NCI-H2029 treated with DMSO at 0.1 percent for 48 hours (cell line): ENCODE measurements at places on chromosomes 16 and 17.

- DNase-seq, result no peak
Measured at GRCh38 chr16:72875291-72876031, 172.5 kb downstream of the ZFHX3 start.

DNA sequence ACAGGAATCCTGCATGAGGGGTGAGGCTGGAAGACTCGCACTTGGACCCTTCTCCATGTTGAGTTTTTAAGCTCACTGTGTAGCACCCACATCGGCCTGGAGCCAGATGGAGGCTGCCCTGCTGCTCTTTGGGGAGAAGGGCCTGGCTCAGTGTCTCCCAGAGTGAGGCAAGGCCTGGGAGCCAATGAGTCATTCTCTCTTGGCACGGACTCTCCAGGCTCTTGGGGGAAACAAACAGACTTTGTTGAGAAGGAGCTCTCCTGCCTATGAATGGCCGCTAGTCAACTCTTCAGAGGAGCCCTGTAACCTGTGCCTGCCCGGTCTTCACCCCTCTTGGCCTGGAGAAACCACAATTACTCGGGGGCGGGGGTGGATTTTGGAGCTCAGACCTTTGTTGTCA lies 50.8 kb upstream of the MAF start:
- no peak for DNase-seq

DNA sequence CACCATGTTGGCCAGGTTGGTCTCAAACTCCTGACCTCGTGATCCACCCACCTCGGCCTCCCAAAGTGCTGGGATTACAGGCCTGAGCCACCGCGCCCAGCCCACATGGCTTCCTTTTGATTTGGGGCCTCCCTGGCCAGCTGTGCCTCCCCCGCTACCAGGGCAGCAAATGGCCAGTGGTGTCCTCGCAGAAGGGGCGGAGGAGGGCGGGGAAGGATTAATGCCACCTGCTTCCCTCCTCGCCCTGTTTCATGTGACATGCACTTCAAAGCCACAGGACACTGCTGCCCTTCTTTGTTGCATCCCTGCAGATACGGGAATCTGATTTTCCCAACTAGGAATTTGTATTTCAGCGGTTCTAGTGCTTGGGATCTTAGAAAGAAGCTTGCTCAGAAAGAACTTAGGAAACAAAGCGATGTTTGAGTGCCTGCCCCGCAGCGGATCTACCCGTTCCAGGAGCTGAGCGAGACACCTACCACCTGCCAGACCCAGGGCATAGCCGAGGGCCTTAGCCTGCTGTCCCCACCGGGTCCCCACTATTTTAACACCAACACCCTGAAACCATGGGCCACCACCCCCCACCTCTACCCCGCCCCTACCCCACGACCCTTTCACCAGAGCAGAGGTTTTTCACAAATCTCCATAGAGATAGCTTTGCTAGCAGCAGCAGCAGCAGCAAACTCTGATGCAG lies 37.7 kb upstream of the CCDC182 start:
- DNase-seq, result no peak

GRCh38 chr17:67531291-67531690 lies 154.2 kb downstream of the PITPNC1 start:
- DNase-seq, result peak; percentile 70

DNA sequence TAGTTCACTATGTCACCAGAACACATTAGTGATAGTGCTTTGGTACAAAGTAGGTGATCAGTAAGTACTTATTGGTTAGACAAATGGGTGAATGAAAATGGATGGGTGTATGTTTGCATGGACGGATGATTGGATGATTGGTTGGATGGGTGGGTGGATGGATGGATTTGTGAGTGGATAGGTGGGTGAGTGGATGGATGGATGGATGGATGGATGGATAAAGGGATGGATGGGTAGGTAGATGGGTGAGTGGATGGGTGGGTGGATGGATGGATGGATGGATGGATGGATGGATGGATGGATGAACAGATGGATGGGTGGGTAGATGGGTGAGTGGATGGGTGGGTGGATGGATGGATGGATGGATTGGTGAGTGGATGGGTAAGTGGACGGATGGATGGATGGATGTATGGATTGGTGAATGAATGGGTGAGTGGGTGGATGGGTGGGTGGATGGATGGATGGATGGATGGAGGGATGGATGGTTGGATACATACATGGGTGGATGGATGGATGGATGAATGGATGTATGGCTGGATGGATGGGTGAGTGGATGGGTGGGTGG lies 225.3 kb upstream of the GSE1 start:
- no peak for DNase-seq

DNA sequence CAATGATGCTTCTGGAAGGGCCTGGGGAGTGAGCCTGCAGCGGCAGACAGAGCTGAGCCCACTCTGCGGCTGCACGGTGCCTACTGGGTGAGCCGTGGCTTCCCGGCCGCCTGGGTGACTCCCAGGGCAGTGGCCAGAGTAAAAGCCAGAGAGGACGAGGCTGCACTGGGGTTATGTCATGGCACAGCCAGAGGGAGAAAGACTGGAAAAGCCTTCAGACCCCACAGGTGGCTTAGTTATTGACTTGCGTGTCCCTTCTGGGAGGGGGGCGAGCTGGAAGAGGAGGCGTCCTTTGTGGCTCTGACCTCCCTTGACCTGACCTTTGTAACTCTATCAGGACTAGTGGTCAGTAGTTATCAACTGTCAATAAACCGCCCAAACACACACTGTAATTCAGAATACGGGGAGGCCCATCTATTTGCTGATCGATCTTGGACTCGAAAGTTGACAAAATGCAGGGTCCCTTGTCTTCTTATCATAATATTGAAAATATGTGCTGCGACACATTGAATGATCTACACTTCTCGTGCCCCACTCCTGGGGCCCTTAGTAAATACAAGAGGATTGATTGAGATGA lies 385.9 kb upstream of the ZFHX3 start:
- no peak for DNase-seq

GRCh38 chr17:17492085-17492484 lies 4.1 kb downstream of the RASD1 start:
- DNase-seq, result no peak

DNA sequence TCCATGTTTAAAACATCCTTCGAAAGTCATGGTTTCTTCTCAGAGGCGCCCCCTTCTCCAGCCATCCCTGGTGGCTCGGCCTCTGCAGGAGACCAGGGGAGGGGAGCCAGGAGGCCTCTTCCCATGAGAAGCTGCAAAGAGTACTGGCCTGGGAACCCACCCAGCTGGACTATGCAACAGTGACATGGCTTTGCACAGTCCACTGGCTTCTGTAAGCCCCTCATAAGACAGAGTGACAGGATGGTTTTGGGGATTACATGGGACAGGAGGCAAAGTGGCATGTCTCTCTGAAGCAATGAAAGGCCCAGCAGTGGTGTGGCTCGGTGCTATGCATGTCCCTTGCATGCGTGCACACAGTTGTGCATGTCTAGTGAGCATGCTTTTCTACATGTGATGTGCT lies 99.5 kb downstream of the C16orf78 start:
- DNase-seq, result no peak

GRCh38 chr16:68798398-68798797 lies 44.9 kb upstream of the TANGO6 start:
- DNase-seq, result no peak

- no peak for DNase-seq
Measured at GRCh38 chr16:47949714-47950113, 206.1 kb downstream of the ABCC12 start.

- no peak for DNase-seq
Measured at GRCh38 chr17:74749279-74750038, 1.0 kb downstream of the NHERF1 start.

DNA sequence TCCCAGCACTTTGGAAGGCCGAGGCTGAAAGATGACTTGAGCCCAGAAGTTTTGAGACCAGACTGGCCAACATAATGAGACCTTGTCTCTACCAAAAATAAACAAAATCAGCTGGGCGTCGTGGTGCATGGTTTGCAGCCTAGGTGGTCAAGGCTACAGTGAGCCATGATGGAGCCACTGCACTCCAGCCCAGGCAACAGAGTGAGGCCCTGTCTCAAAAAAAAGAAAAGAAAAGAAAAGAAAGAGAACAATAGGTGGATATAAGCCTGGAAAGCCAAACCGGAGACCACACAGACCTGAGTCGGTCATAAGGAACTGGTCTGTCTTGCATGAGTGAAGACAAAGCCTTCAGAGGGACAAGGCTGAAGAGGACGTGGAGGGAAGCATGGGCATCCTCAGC lies 14.4 kb downstream of the ATP6V0D1 start:
- DNase-seq, result no peak

DNA sequence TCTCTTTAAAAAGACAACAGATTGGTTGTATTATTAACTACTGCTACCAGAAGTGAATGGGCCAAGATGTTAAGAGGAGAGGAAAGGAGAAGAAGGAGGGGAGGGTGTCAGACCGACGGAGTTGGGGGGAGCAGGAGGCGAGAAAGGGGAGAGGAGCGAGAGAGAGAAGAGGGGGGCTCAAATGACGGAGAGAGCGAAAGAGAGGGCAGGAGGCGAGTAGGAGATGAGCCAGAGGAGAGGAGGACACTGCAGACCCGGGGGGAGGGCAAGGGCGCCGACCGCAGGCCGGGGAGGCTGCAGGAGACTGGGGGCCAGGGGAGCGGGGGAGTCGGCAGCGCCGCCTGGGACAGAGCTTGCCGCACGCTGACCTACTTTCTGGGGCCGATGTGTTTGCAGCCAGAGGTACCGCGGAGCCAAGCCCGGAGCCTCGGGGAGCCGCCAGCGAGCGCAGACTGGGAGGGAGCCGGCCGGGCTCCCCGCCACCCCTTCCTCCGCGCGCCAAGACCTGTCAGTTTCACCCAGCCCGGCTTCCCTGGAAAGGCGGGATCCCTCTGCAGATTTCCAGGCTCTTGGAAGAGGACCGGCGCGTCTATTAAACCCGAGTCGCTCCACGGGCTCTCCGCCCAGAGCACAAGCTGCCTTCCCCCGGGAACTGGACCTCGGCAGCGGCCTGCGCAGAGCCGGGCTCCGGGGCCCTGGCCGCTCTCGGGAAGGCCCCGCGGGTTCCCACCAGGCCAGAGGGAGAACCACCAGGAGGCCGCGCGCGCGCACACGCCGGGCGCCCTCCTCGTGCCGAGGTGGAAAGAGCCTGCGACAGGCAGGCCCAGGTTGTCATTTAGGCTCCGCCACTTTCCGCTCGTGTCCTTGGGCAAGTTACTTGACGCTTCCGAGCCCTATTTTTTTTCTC lies 74.6 kb downstream of the CMC2 start:
- DNase-seq, result no peak

- no peak for DNase-seq
Measured at GRCh38 chr17:77891602-77892001, 66.9 kb upstream of the TNRC6C start.

DNA sequence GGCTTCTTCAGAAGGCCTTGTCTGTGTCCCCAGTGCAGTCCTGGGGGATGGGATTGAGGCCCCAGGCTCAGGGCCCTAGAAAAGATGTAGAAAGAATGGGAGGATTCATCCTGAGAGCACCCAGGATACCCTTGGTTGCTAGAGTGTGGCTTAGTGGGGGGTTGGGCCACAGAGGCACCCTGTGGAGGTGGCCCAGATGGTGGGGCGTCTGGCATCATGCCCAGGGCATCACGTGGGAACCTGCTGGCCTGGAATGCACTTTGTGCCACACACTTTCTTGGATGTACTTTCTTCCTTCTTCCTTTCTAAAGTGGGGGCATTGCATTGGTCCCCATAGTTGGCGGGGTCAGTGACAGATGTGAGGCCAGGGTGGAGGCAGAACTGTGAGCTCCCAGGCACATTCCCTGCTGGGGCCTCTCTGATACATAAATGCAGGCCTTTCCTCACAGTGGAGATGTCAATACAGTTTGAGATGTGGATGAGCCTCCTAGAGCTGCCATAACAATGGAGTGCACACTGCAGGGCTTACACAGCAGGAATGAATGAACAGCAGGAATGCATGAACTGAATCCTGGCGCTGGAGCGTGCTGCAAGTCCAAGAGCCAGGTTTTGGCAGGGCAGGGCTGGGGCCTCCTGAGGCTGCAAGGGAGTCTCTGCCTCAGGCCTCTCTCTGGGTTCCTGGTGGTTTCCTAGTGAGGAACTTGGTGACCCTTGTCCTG lies 43.3 kb downstream of the MGAT5B start:
- DNase-seq, result no peak

- no peak for DNase-seq
Measured at GRCh38 chr17:10050597-10051101, 145.6 kb upstream of the RCVRN start.

GRCh38 chr16:79838496-79839259 lies 238.1 kb upstream of the MAF start:
- no peak for DNase-seq
